Sciatic nerve (tissue), 2 donors: ENCODE measurements at places on chromosomes 11 and 22. TPM values are rescaled to one million over a fixed set of nuclear protein-coding genes. Genes with fewer than 3 reads are reported as not detected.

- DNase-seq, result no peak
Measured at GRCh38 chr11:35424157-35424940, 5.0 kb upstream of the SLC1A2 start.

DNA sequence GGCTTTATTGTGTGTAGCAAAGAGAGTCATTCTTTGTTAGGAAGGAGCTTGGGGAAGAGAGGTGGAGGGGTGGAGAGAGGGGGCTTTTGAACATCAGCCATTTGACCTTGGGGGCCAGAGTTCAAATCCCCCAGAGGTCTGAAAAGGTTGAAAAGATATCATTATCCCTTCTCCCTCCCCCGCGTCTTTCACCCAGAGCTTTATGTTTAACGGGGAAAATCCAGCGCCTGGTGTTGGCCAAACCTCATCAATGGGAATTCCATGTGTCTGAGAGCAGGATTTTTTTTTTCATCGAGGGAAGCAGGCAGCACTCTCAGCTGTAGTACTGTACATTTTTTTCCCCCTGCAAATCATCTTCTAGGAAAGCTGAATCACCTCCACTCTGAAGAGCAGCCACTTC lies 122.4 kb upstream of the HSD17B12 start:
- DNase-seq, result no peak

- no peak for DNase-seq
Measured at GRCh38 chr11:119671561-119672015, 57.4 kb downstream of the NECTIN1 start.

The GGTLC3 gene
- total RNA-seq, result not detected

The APOBEC3H gene
- 1.1 TPM for total RNA-seq

The OR51G2 gene
- not detected for total RNA-seq

The CLCF1 gene
- 7.5 TPM for total RNA-seq

The FOLR2 gene
- 28.4 TPM for total RNA-seq

The CCDC73 gene
- total RNA-seq, result not detected
